ENCODE measurements at places on chromosomes 6 and 20.

- DNase-seq: no peak
Observed at GRCh38 chr20:60422848-60423247, 464.6 kb downstream of the CDH26 start.

GRCh38 chr6:25511376-25511775 is 140.6 kb upstream of the SCGN start:
- DNase-seq: no peak

DNA sequence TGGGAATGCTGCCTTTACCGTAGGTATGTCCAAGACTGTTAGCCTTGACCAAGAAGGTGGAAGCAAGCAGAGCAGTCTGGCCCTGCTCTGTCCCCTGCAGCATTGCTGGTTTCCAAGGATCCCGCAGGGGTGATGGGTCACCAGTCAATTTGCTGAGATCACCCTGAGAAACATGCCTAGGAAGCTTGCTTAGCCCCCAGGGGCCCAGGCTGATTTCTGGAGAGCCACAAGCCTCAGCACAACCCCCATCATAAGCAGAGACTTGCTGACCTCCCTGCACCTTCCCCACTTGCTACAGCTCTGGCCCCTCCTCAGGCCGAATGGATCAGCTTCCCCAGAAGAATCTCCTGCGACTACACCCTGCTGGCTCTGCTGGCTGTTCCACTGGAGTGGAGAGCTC is 21.5 kb downstream of the ARHGAP40 start:
- no peak for DNase-seq

- DNase-seq: no peak
Observed at GRCh38 chr6:154829970-154830369, 96.8 kb downstream of the SCAF8 start.

- no peak for DNase-seq
Observed at GRCh38 chr20:23417861-23418260, 3.4 kb downstream of the NAPB start.

DNA sequence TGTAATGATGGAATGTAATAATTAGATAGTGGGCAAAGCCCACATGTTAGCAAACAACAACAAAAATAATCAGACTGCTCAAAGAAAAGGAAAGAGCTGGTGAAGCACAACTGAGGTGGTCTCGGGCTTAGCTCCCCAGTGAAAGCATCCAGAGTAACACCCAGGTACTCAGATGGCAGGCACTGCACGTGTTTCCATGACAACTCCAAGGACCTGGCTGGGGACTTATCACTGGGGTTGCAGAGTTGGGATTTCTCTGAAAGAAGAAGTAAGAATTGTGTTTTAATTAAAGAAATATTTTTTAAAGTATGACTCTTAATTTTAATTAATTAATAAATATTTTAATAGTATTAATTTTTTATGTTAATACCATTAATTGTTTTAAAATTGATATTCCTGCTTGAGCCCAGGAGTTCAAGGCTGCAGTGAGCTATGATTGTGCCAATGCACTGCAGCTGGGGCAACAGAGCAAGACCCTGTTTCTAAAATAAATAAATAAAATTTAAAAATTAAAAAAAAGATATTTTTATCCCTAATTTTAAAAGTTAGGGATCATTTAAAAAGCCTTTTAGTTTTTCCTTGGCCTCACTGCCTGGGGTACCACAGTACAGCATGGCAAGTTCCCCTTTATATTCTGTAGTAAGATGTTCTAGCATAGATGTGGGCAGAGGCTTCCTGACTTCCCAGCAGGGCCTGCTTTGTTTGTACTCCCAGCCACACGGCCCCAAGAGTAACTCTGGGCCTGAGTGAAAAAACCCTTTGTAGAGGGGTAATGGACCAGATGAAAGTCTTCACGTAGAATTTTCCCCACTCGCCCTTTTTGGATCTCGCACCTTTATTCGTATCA is 42.2 kb upstream of the UST start:
- no peak for DNase-seq

GRCh38 chr20:36591854-36592641 is 13.5 kb upstream of the RAB5IF start:
- DNase-seq: peak; percentile 88

- DNase-seq: no peak
Observed at GRCh38 chr20:8020314-8021079, 936 bp upstream of the TMX4 start.

GRCh38 chr6:90256698-90257485 is 39.8 kb downstream of the BACH2 start:
- DNase-seq: no peak

DNA sequence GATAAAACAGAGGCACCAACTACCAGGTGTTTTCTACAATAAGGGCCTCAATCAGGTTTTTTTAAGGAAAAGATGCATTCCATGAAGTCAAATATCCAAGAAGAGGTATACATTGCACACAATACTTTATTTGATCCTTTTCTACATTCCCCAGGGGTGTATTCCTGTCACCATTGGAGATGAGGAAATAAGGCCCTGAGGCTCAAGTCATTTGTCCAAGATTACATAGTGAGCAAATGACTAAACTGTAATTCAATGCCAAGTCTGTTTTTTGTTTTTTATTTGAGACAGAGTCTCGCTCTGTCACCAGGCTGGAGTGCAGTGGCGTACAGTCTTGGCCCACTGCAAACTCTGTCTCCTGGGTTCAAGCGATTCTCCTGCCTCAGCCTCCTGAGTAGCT is 69.2 kb upstream of the CDYL start:
- DNase-seq: no peak

GRCh38 chr6:111294374-111294967 is 188.5 kb downstream of the REV3L start:
- DNase-seq: no peak

GRCh38 chr20:46211331-46211722 is 93.2 kb downstream of the CD40 start:
- no peak for DNase-seq

- DNase-seq: no peak
Observed at GRCh38 chr6:150531957-150532356, 67.7 kb upstream of the PLEKHG1 start.

DNA sequence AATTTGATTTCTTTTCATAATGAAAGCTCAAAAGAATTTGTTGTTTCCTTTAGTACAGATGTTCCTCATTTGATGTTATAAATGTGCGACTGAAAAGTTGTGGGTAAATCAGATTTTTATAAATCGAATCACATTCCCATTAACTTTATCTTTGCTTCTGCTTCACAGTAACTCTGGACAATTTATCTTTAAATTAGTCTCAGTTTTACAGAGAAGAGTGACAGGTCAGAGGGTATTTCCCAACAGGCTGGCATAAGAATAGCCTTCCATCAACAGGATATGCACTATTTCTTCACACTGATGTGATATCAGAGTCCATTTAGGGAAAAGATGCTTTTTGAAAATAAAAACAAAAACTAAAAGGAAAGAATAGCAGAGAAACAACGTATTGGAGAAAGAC is 286.9 kb downstream of the FRK start:
- no peak for DNase-seq

DNA sequence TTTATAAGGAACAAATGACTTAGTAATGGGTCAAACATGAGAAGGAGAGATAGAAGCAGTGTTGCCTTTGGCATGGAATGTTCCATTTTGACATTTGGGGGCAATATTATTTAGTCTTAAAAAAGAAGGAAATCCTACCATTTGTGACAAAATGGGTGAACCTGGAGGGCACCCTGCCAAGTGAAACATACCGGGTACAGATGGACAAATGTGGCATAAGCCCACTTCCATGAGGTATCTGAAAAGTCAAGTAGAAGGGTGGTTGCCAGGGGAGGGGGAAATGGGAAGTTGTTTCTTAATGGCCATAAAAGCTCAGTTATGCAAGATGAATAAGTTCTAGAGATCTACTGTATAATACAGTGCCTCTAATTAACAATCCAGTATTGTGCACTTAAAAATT is 269.3 kb downstream of the TBC1D7 start:
- DNase-seq: no peak

- DNase-seq: no peak
Observed at GRCh38 chr20:54587408-54587807, 112.0 kb downstream of the DOK5 start.

DNA sequence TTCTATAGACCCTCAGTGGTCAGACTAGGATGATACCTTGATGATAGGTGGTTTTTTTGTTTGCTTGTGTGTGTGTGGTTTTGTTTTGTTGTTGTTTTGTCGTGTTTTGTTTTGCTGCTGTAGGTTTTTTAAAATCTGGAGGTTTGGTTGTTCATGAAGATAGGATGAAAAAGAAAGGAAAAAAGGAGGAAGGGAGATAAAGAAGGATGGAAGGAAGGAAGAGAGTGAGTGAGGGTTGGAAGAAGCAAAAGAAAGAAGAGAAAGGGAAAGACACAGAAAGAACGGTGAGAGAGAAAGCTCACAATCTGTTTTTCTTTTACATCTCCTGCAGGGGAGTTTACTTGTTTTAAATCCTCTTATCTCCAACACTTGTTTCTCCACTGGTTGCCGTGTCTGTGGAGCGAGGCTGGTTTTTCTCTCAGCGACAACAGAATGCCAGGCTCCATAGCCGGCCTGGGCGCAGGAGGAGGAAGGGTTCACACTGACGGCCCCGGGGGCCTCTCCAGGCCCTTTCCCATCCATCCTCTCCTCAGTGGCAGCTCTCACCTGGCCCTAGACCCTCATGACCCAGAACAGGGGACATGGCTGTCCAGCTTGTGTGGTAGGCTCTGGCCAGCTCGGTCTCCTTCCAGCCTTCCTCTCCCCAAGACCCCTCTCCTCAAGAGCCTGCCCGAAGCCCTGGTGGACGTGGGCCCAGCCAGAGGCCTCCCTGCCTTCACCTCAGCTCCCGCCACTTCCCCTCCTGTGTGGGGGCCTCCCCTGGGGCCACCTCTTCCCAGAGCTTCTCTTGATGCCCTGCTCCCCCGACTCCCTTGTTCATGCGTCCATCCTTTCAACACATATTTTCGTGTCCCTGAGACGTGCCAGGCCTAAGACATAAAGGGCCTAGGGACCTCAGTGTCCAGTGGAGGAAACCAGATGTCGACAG is 168.4 kb downstream of the VEGFA start:
- peak; percentile 48 for DNase-seq

- no peak for DNase-seq
Observed at GRCh38 chr6:148593130-148593812, 153.6 kb upstream of the UST start.

DNA sequence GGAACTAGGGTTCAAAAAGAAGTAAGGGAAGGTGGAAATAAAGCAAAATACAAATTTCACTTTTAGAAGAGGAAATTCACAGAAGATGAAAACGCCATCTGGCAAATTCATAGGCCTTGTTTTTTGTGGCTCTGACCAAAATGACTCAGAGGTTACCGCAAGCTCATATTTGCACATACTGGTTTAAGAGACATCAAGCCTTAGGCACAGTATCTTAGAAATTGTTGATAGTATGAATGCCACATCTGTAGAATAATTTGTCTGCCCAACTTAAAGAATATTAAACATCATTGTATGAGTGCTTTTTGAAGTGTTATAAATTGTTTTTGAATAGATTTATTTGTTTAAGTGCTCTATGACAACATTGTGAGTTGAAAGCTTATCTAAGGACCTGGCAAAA is 10.6 kb downstream of the TAAR1 start:
- no peak for DNase-seq

DNA sequence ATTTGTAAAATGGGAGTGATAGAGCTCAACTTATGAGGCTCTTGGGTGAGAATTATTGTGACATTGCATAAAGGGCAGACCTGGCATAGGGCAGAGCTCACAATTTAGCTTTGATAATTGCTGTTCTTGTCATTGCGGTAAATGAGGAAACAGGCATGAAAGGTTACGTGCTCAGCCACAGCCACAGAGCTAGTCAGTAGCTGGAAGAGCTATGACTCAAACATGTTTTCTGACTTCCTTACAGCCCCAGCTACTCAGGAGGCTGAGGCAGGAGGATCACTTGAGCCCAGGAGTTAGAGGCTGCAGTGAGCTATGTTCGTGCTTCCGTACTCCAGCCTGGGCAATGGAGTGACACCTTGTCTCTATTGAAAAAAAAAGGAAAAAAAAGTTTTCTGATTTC is 3.5 kb upstream of the GHRH start:
- no peak for DNase-seq

Data from activated effector memory CD4-positive, alpha-beta T cell treated with anti-CD3 and anti-CD28 coated beads, Interleukin-2, amount 50 U/mL, for 16 hours (primary cell).